ENCODE measurements at places on chromosomes 1 and 21.

DNA sequence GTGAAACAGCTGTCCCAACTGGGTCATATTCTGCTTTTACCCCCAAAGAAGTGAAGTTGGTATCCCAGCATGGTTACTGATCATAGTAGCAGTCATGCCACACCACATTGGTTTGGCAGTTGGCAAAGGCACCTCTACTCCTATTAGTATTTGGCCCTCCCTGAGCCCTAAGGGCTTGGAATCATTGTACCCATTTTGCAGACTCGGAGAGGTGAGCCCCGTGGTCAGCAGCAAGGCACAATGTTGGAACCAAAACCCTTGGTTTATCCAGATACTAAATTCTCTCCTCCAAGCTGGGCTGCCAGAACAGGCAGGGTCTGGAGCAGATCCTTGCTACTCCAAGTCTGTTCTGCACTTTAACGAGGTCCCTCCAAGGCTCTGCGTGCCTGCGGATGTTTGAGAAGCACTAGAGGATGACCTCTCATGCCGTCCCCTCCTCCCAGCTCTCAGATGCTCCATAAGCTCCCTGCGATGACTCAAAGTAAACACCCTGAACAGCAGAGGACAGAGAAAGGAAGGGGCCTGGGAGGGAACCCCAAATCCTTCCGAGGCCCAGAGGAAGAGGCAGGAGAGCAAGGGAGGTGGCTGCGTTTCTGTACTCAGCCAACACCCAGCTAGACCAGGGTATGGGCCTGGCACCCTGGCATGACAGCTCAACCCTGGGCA, 89.3 kb downstream of the PAX7 start:
- no peak for ATAC-seq

DNA sequence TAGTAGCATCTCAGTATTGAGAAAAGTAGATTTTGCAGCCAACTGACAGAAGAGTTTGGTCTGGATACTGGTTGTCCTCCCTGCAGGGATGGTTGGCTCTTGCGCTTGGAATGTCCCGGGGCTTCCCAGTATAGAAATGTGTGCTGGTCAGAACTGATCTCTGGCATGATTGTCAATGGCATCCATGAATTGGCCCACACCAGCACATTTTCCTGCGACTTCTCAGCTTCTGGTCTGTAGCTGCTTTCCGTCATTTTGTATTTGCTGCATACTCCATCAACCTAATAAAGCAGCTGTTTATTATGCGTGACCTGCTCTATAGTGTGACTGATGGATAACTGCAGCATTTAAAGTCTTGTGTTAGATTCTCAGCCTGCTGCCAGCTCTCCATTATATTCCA, 203.7 kb downstream of the S1PR1 start:
- ATAC-seq = no peak

DNA sequence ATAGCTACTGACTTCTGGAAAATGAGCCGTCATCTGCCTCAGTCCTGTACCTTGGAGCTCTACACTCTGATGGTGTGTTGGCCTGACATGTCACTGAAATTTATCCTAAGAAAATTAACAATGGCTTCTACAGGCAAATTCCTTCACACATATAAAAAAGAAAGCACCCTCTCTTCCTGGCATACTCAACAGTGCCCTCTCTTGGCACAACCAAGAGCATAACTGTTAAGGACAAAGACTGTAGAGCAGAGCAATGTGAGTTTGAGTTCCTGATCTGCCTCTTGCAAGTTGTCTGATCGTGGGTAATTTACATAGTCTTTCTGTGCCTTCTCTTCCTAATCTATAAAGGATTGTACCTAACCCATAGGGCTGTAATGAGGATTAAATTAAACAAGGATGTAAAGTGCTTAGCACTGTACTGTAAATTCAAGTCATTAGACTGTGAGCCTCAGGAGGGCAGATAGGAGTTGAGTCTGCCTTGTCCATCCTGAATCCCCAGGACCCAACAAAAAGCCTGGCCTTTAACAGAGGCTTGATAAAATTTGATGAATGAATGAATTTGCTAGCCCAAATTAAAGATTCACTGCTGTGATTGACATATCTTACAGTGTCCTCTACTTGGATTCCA, 83.5 kb downstream of the SYF2 start:
- no peak for ATAC-seq

GRCh38 chr1:23246274-23246673, 29.0 kb upstream of the HTR1D start:
- no peak for ATAC-seq

- ATAC-seq = no peak
Measured at GRCh38 chr1:116559304-116559761, 11.5 kb downstream of the CD58 start.

DNA sequence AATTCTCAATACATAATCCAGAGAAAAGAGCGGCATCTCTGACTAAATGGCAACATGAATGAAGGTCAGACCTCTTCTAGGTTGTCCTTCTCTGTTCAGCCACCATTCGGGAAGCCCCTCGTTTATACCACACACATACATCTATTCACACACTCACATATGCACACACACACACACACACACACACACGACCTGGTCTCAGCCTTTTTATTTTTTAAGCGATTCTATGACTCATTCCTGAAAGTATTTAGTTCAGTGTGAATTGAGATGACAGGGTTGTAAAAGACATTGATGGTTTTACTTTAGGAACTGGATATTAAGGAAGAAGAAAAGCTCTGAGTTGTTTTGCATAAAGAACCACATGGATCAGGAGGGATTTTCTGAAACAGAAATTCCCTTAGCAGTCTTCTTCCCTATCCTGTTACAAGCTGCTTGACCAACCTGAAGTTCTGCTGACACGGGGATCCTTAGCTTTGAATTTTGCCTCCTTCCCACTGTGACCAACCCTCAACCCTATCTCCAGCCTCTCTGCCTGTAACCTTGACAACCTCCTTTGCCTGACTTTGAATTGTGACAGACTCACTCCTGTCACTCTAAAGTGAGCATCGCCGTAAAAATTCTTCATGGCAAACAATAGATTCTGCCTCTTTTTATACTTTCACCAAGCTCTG, 383.1 kb upstream of the ESRRG start:
- no peak for ATAC-seq

DNA sequence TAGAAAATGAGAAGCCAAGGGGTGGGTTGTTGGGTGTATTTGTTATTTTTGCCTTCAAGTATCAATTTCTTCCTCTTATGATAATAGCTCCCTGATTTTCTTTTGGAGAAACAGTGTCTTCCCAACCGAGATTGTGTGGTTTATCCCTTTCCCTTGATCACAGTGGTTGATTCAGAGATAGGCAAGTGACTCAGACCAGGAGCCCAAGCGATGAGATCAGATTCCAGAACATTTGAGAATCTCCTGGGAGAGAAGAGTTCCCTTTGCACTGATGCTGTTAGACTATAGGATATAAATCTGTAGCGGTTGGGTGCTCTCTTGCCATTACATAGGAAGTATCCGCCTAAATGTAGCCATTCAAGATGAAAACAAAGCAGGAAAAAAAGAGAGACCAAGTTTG, 90.1 kb upstream of the WDR26 start:
- no peak for ATAC-seq

Measured in activated CD4-positive, CD25-positive, alpha-beta regulatory T cell treated with anti-CD3 and anti-CD28 coated beads, Interleukin-2, amount 50 U/mL, for 24 hours (primary cell).